Activated gamma-delta T cell (primary cell): ENCODE measurements at places on chromosomes 16 and 17.

- no peak for DNase-seq
Observed at GRCh38 chr17:79545251-79546005, 65.4 kb downstream of the RBFOX3 start.

DNA sequence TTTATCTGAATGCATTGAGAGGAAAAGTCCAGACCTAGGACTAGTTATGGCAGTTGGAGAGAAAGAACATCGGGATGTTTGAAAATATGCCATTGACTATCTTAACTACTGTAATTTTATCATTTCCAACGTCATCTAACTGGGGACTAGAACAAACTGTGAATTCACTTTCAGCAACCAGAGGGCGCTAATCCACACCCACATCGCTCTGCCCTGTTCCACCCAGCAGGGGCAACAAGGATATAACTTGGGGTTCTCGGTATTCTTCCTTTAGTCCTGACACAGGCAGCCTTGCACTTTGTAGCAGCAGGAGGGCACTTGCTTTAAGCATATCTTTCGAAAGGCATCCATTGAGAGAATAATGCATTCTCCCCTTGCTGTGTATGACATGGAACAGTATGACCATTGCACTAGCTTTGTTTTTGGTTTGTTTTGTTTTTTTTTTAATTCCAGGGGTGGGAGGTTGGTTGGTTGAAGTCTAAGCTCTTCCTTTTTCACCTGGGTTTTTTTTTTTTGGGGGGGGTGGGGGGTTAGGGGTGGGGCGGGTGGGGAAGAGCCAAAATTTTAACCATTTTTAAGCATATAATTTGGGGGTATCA lies 31.5 kb downstream of the SIAH1 start:
- no peak for DNase-seq

DNA sequence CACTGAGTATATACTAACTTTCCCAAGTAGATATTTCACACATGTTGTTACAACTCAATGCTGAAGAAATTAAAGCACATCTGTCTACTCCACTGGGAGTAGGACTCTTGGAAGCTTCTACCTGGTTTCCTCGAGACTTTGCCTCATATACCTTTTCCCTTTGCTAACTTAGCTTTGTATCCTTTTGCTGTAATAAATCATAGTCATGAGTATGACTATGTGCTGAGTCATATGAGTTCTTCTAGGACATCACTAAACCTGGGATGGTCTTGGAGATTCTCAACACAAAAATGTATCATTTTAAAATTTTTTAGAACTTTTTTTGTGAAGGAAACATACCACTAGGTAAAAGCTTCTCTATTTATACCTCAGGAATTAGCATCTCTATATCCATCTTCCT lies 39.8 kb downstream of the ABCA5 start:
- DNase-seq, result no peak

DNA sequence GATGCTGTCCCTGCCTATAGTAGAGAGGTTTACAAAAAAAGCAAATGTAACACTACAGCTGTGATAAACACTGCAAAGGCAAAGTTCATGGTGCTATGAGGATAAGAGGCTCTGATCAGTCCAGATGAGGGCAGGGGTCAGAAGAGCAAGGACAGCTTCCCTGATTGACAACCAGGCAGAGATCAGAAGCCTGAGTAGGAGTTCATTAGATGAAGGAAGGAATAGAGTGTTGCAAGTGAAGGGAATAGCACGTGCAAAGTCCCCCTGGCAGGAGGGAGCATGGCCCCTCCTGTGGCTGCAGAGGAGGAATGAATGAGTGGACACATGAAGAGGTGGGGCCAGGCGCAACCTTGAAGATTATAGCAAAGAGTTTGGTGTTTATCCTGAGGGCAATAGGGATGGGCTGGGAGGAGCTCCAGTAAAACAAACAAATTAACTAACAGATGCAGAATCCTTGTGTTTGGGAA lies 208.4 kb upstream of the IRX5 start:
- DNase-seq, result no peak

GRCh38 chr16:48000622-48001021 lies 155.2 kb downstream of the ABCC12 start:
- no peak for DNase-seq

DNA sequence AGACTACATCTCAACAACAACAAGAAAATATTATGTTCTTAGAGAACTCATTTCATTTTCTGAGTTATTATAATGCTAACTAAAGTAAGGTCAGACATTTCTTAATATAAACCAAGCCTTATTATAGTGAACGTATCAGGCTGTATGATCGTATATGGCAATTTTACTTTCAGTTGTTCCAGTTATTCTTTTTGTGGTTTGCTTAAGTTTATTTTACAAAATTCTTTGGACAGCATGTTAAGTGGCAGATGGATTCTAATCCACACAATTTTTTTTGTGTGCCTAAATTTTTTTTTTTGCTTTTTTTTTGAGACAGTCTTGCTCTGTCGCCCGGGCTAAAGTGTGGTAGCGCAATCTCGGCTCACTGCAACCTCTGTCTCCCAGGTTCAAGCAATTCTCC lies 59.0 kb downstream of the VMP1 start:
- DNase-seq, result no peak

GRCh38 chr17:55820675-55821074 lies 69.8 kb downstream of the PCTP start:
- no peak for DNase-seq

DNA sequence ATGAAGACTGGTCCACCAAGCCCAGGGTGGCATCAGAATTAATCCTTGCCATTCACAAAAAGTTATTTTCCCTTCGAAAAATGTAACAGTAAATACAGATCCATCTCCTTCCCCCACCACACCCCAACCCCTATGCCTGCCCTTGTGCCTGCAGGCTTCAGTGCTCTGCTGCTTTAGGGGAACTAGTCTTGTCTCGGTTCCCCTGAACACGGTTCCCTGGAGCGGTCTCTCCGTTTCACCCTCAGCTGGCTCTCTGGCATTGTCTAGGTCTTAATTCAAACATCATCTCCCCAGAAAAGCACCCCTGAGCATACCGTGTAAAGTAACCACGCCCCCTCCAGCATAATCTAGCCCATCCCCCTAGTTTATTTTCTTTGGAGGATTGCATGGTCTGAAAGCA lies 25.8 kb downstream of the EMP2 start:
- DNase-seq, result no peak

- DNase-seq, result no peak
Observed at GRCh38 chr16:72427051-72427782, 255.3 kb upstream of the PMFBP1 start.

GRCh38 chr17:34647511-34647910 lies 68.1 kb downstream of the TMEM132E start:
- no peak for DNase-seq

- DNase-seq, result no peak
Observed at GRCh38 chr17:48550502-48551213, 5.7 kb upstream of the HOXB2 start.

DNA sequence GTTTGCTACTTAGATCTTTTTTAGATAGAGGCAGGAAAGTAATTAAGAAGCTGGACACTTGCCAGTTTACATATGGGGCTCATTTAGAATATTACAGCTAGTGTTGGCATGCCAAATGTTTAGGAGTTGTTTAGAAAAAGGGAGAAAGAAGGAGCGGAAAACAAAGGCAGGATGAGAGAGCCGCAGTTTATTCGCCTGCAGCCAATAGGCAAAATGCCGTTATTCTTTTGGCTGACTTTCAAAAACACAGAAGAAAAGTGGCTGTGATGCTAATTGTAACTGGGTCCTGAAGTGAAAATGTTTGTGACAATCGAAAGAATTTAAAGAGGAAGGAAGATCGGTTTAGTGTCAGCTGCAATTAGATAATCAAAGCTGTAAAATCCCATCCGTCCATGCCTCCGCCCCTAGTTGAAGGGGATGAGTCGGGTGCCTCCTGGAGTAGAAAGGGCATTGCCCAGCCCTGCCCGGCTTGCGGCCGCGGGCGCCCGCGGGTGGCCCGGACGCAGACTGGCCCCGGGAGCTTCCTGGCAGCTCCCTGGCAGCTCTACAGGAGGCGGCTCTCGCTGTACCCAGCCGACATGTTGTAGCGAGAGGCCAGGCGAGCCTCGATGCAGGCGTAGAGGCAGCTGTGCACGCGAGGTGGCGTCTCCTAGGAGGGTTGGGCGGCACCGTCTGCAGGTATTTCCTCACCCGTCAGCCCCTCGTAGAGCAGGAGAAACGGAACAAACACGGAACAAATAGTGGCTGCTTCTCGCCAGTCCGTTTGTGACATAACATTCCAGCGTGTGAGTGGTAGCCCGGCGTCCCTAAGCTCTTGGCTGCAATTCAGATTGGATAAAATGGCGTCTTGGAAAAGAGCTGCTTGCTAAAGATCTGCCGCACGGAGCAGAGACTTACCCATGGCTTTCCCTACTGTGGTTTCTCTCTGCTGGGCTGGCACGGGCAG lies 82.2 kb downstream of the TNRC6C start:
- DNase-seq, result no peak

DNA sequence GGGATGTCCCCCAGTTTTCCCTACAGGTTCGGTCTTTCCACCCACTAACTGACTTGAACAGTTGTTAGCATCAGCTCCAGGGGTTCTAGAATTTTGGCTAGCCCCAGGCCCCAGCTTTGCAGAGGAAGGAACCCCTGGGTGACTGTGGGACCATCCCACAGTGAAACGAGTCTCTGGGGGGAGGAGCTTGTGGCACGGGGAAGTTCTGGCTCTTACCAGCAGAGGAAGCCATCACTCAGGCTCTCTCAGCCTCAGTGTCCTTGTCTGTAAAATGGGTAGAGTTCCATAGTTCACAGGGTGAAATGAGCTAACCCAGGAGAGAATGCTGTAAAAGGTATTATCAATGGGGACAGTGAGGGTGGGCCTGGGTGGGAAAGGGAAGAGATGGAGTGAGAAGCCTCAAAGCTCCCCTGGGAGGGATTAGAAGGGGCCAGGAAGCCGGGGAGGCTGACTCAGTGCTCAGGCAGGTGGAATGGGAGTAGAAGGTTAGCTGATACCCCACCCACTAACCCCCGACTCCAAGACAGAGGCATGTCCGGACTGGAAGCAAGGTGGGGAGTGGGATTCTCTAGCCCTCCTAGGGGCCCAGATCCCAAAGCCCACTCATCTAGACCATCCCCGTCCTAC lies 30.9 kb upstream of the CDC42EP4 start:
- no peak for DNase-seq

DNA sequence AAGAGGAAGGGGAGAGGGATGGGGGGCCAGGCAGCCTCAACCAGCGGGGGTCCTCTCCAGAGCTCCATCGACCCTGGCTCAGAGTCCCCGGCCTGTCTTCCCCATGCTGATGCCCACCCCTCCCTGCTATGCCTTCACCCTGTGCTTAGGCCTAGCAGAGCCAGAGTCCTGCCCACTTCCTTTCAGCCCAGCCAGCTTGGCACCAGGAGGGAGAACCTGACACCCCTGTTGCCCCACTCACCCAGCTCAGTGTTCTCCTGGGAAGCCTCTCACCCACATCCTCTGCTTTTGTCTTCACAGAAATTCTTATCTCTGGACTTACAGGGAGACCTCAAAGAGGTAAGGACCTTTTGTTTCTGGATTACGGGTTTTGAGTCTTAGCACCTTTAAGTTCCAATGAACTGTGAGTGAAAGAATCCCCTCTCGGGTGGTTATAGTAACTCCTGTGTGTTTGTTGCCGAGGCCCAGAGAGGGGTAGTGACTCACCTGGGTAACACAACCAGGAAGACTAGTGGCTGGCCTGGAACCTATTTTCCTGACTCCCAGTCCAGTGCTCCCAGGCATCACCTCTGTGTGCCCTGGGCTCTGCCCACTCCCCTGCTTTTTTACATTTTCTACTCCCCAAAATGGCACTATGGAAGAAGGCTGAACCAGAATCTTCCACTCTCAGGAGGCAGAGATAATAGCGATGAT lies 53.3 kb downstream of the CES1 start:
- DNase-seq, result no peak

GRCh38 chr17:80068301-80069222 lies 32.1 kb downstream of the CCDC40 start:
- DNase-seq, result no peak

DNA sequence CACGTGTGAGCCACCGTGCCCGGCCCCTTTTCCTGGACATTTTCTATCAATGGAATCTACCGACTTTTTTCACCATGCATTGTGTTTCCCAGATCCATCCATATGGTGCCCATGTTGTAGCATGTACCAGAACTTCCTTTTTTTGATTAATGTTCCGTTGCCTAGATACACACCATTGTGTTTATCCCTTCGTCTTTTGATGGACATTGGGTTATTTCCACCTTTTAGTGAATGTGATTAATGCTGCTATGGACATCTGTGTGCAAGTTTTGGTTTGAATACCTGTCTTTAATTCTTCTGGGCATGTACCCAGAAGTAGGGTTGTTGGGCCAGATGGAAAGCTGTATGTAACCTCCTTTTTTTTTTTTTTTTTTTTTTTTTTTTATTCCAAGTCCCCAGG lies 79.8 kb downstream of the NT5M start:
- DNase-seq, result no peak

- peak; percentile 26 for DNase-seq
Observed at GRCh38 chr17:32265192-32265923, at the start of gene RHBDL3. RHBDL3 (plus strand) TSS chr17:32265832; CDS start chr17:32266190, 358 bp downstream.
